B cell (primary cell): ENCODE measurements at places on chromosomes 1 and 21. TPM values are rescaled to one million over a fixed set of nuclear protein-coding genes. Genes with fewer than 3 reads are reported as not detected.

DNA sequence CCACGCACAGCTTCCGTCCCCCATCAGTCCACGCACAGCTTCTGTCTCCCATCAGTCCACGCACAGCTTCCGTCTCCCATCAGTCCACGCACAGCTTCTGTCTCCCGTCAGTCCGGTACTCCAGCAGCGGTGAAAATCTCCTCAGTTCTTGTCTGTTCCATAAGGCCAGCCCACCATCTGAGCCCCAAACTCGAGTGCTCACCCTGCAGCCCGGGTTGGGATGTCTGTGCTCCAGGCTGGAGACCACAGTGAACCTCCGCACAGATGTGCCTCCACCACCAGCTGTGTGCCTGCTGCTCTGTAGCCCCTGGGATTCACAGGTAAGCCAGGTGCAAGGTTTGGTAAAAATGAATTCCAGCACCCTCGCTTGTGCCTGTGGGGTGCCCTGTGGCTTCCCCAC is 258.6 kb downstream of the NPHP4 start:
- no peak for DNase-seq
- H3K36me3 ChIP-seq = no peaks in the 10 kb centered on the region
- H3K4me3 ChIP-seq = no peak overlapping the region
- H3K27ac ChIP-seq = no peak overlapping the region
- H3K4me1 ChIP-seq = no peaks in the 10 kb centered on the region

DNA sequence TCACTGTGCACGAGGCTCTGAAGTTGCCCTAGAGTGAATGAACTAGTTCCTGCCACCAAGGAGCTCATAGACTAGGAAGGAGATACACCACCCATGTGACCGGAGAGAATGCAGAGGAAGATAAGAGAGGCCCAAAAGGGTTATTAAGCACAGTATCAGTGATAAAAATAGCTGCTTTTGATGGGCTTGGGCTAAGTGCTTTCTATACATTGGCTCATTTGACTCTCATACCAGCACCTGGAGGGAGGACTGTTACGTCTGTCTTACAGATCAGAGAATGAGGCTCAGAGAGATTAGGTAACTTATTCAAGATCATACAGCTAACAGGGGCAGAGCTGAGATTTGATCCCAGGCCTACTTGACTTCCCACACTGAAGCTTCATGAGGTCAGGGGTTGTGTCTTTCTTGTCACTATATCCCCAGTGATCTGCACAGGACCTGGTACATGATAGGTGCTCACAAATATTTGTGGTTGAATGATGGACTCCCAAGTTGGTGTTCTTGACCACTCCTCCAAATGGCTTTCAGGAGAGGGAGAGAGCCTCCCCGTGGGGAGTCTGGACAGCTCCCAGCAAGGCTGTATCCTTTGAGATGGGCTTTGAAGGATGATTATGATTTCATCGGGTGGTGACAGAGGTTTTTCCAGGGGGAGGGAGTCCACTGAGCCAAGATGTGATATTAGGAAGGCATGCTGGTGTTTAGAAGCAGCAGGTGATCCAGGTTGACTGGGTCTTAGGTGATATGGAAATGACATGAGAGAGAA is 14.4 kb downstream of the PPFIA4 start:
- no peak overlapping the region for H3K4me3 ChIP-seq
- DNase-seq = no peak
- H3K27ac ChIP-seq = no peak overlapping the region

- H3K36me3 ChIP-seq = no peaks in the 10 kb centered on the region
- H3K27ac ChIP-seq = no peak overlapping the region
- DNase-seq = peak; percentile 89
- H3K27me3 ChIP-seq = peaks cover 6% of the 10 kb centered on the region
Observed at GRCh38 chr1:31548907-31549808, 27.2 kb upstream of the TINAGL1 start.

Gene OR2T29
- polyA plus RNA-seq = 0.40 TPM in 1 of 2 replicates, not detected in the other

Gene LCE1C
- not detected in 2 replicates for polyA plus RNA-seq
